Sigmoid colon (tissue), 7 donors: ENCODE measurements at places on chromosomes 16 and 17. TPM values are rescaled to one million over a fixed set of nuclear protein-coding genes. Genes with fewer than 3 reads are reported as not detected.

- no peak for DNase-seq
- H3K4me1 ChIP-seq: no peaks in the 10 kb centered on the region
- peaks cover 24% of the 10 kb centered on the region for H3K36me3 ChIP-seq
- H3K27me3 ChIP-seq: no peaks in the 10 kb centered on the region
- H3K4me3 ChIP-seq: no peak overlapping the region
Measured at GRCh38 chr16:47448830-47449575, 11.9 kb downstream of the ITFG1 start.

UMOD gene
- total RNA-seq: not detected

- no peaks in the 10 kb centered on the region for H3K27me3 ChIP-seq
- H3K4me1 ChIP-seq: peaks cover 55% of the 10 kb centered on the region
- peak overlapping the region; percentile 98 for H3K27ac ChIP-seq
Measured at GRCh38 chr17:42682722-42683403, 532 bp downstream of the CNTNAP1 start.

- H3K27me3 ChIP-seq: no peaks in the 10 kb centered on the region
- no peaks in the 10 kb centered on the region for H3K4me1 ChIP-seq
- no peak overlapping the region for H3K27ac ChIP-seq
- no peak overlapping the region for H3K4me3 ChIP-seq
- H3K36me3 ChIP-seq: no peaks in the 10 kb centered on the region
Measured at GRCh38 chr17:14004927-14005620, 64.2 kb upstream of the COX10 start.

DNA sequence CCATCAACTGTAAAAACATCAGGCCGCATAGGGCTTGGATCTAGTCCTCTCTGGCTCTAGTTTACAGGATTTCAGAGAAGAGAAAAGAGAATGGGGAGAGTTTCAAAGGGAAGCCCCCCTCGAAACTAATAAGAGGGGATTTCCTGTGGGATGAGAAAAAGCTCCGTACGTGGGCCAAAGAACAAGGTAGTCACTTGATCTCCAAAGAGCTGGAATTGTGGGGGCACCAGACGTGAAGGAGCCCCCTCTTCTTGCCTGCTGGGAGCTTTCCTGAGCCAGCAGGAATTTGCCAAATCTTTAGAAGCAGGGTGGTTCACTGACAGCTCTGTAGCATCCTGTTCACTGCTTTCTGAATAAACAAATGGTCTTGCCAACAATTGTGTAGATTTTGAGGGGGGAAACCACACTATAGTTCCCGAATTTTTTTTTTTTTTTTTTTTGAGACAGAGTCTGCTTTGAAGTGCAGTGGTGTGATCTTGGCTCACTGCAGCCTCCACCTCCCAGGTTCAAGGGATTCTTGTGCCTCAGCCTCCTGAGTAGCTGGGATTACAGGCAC, 7.0 kb upstream of the TMIGD1 start:
- H3K4me1 ChIP-seq: peaks cover 13% of the 10 kb centered on the region
- no peak overlapping the region for H3K4me3 ChIP-seq
- no peaks in the 10 kb centered on the region for H3K36me3 ChIP-seq
- H3K27me3 ChIP-seq: no peaks in the 10 kb centered on the region
- peak overlapping the region; percentile 34 for H3K27ac ChIP-seq

- no peaks in the 10 kb centered on the region for H3K27me3 ChIP-seq
- peaks cover 62% of the 10 kb centered on the region for H3K4me1 ChIP-seq
- H3K4me3 ChIP-seq: no peak overlapping the region
- DNase-seq: peak; percentile 95
- peak overlapping the region; percentile 83 for H3K27ac ChIP-seq
Measured at GRCh38 chr17:50177983-50178834, 12.4 kb downstream of the SGCA start.

DNA sequence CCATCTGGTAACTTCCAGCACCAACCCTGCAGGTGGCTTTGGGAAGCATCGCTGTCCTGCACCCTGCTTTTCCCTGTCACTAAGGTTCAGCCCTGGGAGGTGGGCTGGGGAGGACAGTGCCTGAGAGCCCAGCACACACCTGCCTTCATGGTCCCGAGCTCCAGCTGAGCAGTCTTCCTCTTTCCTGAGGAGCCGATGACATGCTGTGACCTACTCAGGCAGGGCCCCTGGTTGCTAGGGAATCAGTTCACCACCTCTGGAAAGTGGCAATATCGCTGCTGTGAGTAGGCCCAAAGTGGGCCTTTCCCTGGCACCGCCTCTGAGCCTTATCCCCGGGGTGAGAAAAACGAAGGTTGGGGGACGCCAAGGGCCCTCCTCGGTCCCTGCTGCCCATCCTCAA, 17.9 kb downstream of the ST3GAL2 start:
- H3K4me1 ChIP-seq: peaks cover 22% of the 10 kb centered on the region
- no peak overlapping the region for H3K27ac ChIP-seq
- no peaks in the 10 kb centered on the region for H3K27me3 ChIP-seq
- DNase-seq: no peak
- H3K4me3 ChIP-seq: no peak overlapping the region

DNA sequence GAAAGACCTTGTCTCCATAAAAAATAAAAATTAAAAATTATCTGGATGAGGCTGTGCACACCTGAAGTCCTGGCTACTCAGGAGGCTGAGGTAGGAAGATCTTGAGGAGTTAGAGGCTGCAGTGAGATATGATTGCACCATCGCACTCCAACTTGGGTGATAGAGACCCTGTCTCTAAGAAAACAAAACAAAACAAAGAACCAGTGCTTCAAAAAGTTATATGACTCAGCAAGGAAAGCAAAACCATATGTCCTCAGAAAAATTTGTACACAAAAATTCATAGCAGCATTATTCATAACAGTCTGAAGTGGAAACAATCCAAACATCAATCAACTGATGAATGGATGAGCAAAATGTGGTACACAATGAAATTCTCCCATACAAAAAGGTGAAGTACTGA, 48.9 kb downstream of the SLFN5 start:
- H3K4me3 ChIP-seq: no peak overlapping the region
- H3K27ac ChIP-seq: no peak overlapping the region
- no peak for DNase-seq
- no peaks in the 10 kb centered on the region for H3K36me3 ChIP-seq

GRCh38 chr17:27404676-27405075, 51.6 kb upstream of the KSR1 start:
- no peaks in the 10 kb centered on the region for H3K27me3 ChIP-seq
- H3K4me3 ChIP-seq: no peak overlapping the region
- DNase-seq: no peak
- peaks cover 9% of the 10 kb centered on the region for H3K4me1 ChIP-seq
- no peak overlapping the region for H3K27ac ChIP-seq
- H3K36me3 ChIP-seq: no peaks in the 10 kb centered on the region

USP43 gene
- total RNA-seq: 0.16 TPM

TMC8 gene
- total RNA-seq: 2.8 TPM

- no peak for DNase-seq
- peaks cover 72% of the 10 kb centered on the region for H3K27me3 ChIP-seq
- H3K4me3 ChIP-seq: no peak overlapping the region
- H3K36me3 ChIP-seq: no peaks in the 10 kb centered on the region
- H3K4me1 ChIP-seq: peaks cover 8% of the 10 kb centered on the region
- H3K27ac ChIP-seq: no peak overlapping the region
Measured at GRCh38 chr17:43982171-43982570, 22.3 kb upstream of the NAGS start.

CCL15 gene
- not detected for total RNA-seq

- H3K4me1 ChIP-seq: peaks cover 17% of the 10 kb centered on the region
- peaks cover 100% of the 10 kb centered on the region for H3K27me3 ChIP-seq
- no peak overlapping the region for H3K4me3 ChIP-seq
- DNase-seq: no peak
- H3K27ac ChIP-seq: peak overlapping the region; percentile 32
Measured at GRCh38 chr16:86569701-86570447, 3.2 kb downstream of the FOXC2 start.

CNGB1 gene
- not detected for total RNA-seq

- DNase-seq: peak; percentile 95
- H3K27me3 ChIP-seq: no peaks in the 10 kb centered on the region
- H3K4me1 ChIP-seq: no peaks in the 10 kb centered on the region
Measured at GRCh38 chr17:19507775-19508576, 25.7 kb upstream of the SLC47A1 start.

SEPTIN1 gene
- 5.8 TPM for total RNA-seq

- no peak overlapping the region for H3K4me3 ChIP-seq
- DNase-seq: peak; percentile 5
- no peaks in the 10 kb centered on the region for H3K27me3 ChIP-seq
- H3K36me3 ChIP-seq: no peaks in the 10 kb centered on the region
- no peaks in the 10 kb centered on the region for H3K4me1 ChIP-seq
Measured at GRCh38 chr17:76644995-76645394, 1.4 kb upstream of the ST6GALNAC1 start.

ATP2C2 gene
- total RNA-seq: 2.8 TPM

- no peaks in the 10 kb centered on the region for H3K36me3 ChIP-seq
- no peak for DNase-seq
- H3K27ac ChIP-seq: no peak overlapping the region
- H3K4me1 ChIP-seq: peaks cover 25% of the 10 kb centered on the region
- H3K4me3 ChIP-seq: no peak overlapping the region
Measured at GRCh38 chr17:79411419-79411818, 199.4 kb downstream of the RBFOX3 start.
